ENCODE measurements at places on chromosomes 2 and 18.

- no peak for DNase-seq
Observed at GRCh38 chr2:150476809-150477302, 10.6 kb downstream of the RND3 start.

- no peak for DNase-seq
Observed at GRCh38 chr2:221715523-221716247, 143.6 kb upstream of the EPHA4 start.

DNA sequence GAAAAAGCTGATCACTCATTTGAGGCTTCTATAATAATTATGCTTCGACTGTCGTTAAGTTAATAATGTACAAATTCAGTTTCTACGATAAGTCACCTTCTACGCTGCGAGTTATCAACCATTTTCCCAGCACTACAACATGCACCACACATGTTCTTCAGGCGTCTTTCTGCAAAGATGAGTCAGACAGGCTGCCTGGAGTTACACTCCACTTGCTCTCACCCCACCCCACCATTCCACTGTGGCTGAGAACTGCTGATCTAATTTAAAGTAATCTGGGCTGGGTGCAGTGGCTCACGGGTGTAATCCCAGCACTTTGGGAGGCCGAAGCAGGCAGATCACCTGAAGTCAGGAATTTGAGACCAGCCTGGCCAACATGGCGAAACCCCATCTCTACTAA lies 218.6 kb downstream of the DYM start:
- DNase-seq, result no peak

DNA sequence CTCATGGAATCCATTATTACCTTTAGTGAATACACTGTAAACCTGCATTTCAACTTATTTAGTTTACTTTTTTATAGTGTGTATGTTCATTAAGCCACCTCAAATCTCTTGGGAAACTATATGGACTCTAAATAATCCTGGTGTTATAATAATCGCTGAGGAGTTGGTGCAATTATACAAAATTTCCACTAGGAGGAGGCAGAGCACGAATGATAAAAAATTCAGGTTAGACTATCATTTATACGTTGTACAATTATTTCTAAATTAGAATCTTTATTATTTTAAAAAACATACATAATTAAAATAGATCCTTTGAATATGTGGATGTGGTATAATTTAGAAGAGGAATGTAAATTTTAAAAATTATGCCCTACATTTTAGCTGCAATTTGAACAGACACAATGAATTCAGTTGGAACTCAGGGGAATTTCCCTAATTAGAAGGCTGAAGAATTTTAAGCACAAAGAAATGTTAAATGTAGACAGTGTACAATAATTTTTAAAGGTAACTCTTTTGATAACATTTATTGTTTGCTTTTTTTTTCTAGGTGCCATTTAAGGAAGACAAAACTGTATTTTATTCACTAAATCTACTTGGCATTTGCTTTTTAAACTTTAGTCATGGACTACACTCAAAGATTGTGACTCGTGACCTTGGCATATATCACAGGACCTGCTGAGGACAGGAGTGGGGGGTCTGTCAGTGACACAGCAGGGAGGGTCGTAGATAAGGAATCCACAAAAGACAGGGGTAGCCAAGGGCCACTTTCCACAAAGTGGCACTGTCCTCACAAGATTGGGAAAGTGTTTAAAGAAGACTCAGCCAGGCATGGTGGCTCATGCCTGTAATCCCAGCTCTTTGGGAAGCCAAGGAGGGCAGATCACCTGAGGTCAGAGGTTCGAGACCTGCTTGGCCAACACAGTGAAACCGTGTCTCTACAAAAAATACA lies 45.5 kb downstream of the RAB12 start:
- no peak for DNase-seq

GRCh38 chr2:19355931-19356544 lies 2.4 kb downstream of the OSR1 start:
- no peak for DNase-seq

- no peak for DNase-seq
Observed at GRCh38 chr2:107263628-107264027, 377.7 kb upstream of the ST6GAL2 start.

- DNase-seq, result no peak
Observed at GRCh38 chr2:159553727-159554126, 62.6 kb downstream of the BAZ2B start.

DNA sequence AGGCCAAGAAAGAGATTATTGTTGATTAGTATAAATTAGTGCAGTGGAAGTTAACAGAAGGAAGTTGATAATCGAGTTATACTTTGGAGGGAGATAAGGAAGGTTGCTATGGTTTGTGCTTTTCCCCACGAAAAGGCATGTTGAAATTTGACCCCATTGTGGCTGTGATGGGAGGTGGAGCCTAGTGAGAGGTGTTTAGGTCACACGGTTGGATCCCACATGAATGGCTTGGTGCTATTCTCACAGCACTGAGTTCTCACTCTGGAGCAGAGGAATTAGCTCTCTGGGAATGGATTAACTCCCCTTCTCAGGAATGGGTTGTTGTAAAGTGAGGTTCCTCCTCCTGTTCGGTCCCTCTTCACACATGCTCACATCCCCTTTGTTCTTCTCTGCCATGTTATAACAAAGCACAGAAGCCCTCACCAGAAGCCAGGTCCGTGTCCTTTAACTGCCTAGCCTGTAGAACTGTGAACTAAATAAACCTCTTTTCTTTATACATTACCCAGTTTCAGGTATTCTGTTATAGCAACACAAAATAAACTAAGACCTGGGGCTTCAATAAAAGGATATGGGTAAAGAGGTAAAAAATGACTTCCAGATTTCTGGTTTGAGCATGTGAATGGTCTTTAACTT lies 21.9 kb downstream of the PIGN start:
- DNase-seq, result no peak

GRCh38 chr2:43526994-43527393 lies 68.8 kb downstream of the THADA start:
- no peak for DNase-seq

GRCh38 chr2:68732036-68732932 lies 2.3 kb upstream of the ARHGAP25 start:
- DNase-seq, result no peak

GRCh38 chr18:13501891-13502290 lies 224.5 kb downstream of the FAM210A start:
- DNase-seq, result no peak

DNA sequence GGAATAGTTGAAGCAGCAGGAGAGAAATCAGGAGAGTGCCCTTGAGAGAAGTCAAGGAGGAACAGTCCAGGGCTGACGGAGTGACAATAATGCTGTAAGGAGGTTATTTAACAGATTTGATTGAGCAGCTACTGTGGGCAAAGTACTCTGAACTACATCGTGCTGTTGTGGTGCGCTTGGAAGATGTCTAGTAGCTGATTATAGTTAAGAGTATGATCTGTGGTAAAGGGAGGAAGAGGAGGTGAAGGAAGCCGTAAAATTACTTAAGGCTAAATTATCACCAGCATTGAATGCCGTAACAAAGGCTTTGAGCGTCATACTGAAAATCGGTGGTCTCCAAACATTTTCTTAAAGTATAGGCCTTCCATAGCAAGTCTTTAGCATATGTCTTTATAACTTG lies 4.5 kb downstream of the PCBP1 start:
- no peak for DNase-seq

DNA sequence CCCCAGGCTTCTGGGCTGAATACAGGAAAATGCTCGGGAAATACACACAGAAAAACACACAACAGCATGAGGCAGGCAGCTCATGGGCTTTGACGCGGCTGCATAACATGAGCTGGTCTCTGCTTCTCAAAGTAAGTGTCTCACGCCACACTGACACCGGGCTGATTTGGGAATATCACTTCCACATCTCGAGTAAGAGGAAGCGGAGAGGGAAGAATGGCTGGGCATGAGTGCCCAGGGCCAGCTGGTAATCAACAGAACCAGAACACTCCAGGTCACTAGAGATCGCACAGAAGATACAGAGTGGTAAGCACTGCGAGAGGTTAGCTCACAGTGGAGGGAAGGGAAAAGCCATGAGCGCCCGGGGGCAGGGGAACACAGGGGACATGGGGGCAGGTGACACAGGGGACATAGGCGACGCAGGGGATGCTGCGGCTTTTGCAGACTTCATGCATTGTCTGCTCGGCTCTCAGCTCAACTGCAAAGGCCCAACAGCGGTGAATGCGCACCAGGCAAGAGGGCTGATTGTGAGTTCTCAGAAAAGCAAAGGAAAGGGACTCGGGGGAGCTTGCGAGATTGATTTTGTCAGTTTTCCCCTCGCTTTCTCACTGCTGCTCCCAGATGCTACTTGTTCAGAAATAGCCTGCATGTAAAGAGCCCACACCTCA lies 141.4 kb downstream of the MBP start:
- DNase-seq, result no peak

GRCh38 chr2:47336259-47337238 lies 66.4 kb upstream of the MSH2 start:
- DNase-seq, result no peak

GRCh38 chr2:20590704-20591515 lies 60.0 kb downstream of the HS1BP3 start:
- DNase-seq, result no peak

DNA sequence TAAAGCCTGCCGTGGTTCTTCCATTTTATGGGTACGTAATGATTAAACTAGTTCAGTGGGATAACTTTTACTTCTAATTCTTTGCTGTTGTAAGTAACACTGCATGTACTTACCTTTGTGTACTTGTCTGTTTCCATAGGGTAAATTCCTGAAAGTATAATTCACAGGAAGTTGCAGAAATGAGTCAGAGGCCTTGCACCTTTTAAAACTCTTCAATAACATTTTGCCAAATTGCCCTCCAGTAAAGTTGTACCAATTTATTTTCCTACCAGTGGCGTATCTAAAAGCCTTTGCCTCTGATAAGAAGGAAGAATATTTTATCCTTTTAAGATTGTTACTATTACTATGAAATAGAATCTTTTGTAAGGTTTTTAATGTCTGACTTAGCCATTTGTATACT lies 65.1 kb downstream of the CAB39 start:
- DNase-seq, result no peak

DNA sequence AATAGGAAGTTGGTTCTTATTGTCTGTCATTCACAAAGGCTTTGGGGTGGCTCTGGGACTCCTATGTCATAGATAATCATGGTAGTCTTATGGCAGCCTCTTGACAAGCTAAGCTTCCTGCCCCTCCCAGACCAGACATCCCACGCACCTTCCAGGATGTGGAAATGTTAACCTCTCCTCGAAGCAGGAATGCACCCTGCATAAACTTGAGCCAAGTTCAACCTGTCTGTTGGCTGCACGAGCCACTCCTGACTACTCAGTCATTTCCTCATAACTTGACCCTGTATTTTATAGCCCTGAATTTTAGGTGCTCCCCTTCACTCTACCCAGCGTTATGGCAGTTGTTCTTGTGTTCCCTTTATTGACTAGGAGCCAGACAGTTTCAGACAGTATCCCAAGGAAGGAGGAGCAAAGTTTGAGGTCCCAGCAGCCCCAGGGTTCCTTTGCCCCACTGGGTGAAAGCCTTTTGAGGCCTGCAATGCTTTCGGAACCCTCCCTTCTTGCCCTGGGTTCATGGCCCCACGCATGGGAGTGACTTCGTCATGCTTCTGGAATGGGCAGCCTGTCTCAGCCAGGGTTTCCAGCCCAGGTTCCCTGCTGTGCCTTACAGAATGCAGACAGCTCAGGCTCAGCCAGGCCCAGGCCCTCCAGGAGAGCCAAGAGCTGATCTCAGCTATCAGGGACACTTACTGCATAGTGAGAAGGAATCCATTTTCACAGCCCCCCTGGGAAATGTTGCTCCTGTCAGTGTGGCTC lies 15.6 kb upstream of the INO80C start:
- DNase-seq, result no peak

DNA sequence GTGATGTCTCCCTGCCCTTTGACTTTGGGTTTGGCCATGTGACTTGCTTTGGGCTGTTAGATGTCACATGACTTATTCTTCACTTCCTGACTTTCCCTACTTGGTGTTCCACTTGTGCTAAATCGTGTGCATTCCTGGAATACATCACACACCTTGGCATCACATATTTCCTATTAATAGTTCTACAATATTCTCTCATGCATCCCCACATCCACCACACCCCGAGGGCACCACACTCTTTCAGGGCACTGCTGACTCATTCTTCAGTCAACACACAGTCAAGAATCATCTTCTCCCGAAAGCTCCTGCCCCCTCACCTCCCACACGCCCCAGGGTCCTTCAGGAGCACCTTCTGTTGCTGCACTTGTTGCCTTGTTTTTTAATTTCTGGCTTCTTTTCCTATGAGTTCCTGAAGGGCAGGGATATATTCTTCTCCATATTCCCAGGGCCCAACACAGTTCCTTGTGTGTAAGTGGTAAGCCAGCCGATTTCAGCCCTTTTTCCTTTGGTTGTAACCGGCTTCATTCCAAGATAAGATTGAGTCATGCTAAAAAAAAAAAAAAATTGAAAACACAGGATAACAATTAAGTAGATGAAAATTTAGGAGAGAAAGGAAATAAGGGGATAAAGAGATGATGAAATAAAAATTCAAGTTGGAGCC lies 341.4 kb downstream of the SLC4A3 start:
- DNase-seq, result no peak

DNA sequence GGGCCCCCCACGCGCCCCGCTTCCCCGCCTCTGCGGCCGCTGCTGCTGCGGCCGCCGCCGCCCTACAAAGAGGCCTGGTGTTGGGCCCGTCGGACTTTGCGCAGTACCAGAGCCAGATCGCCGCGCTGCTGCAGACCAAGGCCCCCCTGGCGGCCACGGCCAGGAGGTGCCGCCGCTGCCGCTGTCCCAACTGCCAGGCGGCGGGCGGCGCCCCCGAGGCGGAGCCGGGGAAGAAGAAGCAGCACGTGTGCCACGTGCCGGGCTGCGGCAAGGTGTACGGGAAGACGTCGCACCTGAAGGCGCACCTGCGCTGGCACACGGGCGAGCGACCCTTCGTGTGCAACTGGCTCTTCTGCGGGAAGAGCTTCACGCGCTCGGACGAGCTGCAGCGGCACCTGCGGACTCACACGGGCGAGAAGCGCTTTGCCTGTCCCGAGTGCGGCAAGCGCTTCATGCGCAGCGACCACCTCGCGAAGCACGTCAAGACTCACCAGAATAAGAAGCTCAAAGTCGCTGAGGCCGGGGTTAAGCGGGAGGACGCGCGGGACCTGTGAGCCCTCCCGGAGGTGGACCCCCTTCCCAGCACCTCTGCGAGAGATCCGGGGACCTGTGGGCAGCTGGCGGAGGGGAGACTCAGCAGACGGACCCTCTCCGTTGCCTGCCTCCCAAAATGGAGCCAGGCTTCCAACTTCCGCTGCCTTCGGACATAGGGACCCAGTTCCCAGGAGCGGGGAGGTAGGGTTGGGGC lies 1.9 kb downstream of the SP5 start:
- DNase-seq, result no peak

GRCh38 chr2:86633155-86633651 lies 9.5 kb upstream of the RNF103 start:
- DNase-seq, result no peak

DNA sequence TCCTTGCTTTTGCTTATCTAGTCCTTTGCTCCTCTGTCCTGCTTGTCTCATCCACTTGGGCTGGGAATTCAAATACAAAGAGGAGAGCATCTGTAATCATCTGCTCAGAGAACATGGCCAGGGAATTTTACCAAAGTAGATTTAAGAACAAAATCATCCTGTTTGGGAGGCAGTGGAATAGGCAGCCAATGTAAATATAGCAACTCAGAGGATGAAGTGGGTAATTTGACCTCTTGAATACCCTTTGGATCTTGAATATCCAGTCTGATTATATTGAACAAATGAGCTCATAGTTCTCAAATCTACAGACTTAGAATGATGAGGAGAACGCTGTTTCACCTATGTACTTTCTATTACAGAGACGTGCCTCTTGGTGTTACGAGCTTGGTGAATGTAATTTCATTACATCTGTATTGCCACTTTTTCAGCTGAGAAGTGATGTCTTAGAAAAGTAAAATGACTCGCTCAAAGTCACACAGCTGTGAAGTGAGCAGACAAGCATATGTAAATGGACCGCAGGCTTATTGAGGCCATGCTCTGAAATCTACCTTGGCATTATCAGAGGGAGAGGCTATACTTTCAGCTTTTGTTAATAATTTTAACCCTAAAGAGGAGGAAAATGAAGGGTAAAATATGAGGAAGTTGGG lies 266.3 kb downstream of the MTX2 start:
- no peak for DNase-seq
